Brain microvascular endothelial cell (primary cell): ENCODE measurements at places on chromosomes 5 and 9.

- no peak for DNase-seq
These were observed 81.2 kb downstream of the RAB24 start for GRCh38 chr5:177222269-177222668.

DNA sequence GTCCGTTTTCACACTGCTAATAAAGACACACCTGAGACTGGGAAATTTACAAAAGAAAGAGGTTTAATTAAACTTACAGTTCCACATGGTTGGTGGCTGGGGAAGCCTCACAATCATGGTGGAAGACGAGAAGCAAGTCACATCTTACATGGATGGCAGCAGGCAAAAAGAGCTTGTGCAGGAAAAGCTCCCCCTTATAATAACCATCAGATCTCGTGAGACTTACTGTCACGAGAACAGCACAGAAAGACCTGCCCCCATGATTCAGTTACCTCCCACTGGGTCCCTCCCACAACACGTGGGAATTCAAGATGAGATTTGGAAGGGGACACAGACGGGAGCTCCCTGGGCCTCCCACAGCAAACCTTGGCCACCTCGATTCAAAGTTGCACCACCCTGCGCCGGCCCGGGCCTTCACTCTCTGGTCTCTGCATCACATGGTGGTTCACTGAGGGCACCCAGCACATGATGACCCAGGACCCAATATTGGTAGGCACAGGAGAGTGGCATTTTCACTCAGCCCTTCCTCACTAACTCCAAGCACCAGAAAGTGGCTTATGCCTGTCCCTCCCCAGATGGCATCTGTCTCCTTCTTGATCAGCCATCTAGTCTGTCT lies 21.0 kb upstream of the TDRD7 start:
- no peak for DNase-seq

DNA sequence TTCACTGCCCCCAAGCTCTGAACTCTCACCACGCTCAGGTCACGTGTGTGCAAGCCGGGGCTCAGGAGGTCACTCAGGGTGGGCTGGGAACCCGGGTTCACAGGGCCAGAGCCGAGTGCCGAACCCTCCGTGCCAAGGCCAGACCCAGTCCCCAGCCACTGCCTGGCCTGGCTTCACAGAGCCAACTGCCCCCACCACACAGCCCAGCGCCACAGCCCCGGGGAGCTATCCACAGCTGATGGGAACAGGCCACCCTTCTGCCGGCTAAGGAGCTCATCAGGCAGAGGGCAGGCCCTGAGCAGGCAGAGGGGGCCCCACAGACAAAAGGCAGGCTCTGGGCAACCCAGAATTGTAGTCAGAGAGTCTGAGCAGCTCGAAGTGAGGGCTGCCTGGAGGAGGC lies 117.0 kb downstream of the VAV2 start:
- no peak for DNase-seq

- DNase-seq: peak; percentile 57
These were observed 10.3 kb downstream of the ITGA2 start for GRCh38 chr5:52999344-52999949.

GRCh38 chr5:94672746-94673145 lies 54.3 kb downstream of the SLF1 start:
- DNase-seq: no peak

- DNase-seq: no peak
These were observed 95.1 kb downstream of the SH3TC2 start for GRCh38 chr5:148967783-148968182.

GRCh38 chr5:38707352-38708210 lies 138.2 kb upstream of the OSMR start:
- DNase-seq: no peak

- no peak for DNase-seq
These were observed 158.6 kb downstream of the PAPPA start for GRCh38 chr9:116312221-116312620.

DNA sequence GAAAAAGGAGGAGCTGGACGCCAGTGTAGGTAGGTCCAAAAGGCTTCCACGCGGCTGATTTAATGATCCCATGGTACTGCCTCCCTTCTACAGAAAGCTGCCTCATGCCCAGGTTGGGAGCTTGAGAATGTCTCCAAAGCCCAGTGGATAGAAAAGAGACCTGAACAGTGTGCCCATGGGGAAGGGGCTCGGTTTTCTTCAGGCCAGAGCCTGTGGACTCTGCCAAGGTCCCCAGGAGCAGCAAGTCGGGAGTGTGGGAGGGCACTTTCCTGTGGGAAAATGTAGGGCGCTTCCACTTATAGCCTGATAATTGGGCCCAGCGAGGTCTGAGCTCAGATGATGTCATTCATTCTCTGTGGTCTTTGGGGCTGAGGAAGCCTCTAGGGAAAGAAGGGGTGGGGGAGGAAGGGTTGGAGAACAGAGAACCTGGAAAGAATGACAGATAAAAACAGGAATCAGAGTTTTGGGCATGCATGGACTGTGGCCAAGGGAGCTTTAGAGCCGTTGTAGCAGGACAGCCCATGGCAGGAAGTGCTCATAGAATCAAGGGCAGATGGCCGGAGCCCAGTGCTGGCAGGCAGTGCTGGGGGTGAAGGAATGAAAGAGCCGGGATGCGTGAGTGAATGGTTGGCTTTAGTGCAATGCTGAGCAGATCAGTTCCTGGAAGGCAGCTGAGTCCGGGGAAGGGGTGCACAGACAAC lies 42.5 kb upstream of the SH3PXD2B start:
- peak; percentile 43 for DNase-seq
